ENCODE measurements at places on chromosomes 16 and 17.

DNA sequence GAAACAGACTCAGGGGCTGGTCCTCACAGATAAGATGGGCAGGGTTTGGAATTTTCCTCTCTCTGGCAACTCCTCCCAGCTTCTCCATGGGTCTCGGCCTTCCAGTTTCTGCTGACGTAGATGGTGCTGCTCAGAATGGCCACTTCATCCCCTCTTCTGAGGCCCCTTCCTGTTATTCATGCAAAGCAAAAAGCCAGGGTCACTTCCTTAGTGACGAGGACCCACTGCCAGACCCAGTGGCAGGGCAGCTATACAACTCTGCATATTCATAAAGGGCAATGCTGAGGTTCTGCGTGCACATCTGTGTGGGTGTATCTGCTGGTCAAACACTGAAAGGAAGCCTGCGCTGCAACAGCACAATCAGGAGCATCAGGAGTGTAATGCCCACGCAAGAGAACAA lies 108.8 kb downstream of the WSCD1 start:
- DNase-seq, result no peak

DNA sequence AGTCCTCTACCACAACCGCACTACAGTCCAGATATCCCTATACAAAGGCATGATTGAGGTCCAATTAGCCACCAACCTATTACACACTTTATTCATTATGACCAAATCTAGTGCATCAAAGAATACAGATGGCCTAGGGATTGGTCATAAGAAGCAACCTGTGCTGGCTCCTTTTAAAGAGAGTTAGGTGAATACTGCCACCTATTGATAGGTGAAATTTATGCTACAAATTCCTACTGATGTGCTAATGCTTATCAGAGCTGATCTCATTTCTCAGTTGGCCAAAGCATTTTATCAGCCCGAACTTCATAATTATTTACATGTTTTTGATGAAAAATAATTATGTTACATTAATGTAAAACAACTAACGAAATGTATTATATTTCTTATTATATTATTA lies 166.3 kb downstream of the ANKFN1 start:
- no peak for DNase-seq

GRCh38 chr17:43010667-43011308 lies 4.2 kb downstream of the IFI35 start:
- DNase-seq, result no peak

GRCh38 chr17:63001689-63002394 lies 35.8 kb downstream of the TANC2 start:
- no peak for DNase-seq

GRCh38 chr16:9170470-9170869 lies 79.0 kb downstream of the HAPSTR1 start:
- DNase-seq, result no peak

- DNase-seq, result no peak
These were observed 6.9 kb upstream of the BPTF start for GRCh38 chr17:67818110-67819002.

DNA sequence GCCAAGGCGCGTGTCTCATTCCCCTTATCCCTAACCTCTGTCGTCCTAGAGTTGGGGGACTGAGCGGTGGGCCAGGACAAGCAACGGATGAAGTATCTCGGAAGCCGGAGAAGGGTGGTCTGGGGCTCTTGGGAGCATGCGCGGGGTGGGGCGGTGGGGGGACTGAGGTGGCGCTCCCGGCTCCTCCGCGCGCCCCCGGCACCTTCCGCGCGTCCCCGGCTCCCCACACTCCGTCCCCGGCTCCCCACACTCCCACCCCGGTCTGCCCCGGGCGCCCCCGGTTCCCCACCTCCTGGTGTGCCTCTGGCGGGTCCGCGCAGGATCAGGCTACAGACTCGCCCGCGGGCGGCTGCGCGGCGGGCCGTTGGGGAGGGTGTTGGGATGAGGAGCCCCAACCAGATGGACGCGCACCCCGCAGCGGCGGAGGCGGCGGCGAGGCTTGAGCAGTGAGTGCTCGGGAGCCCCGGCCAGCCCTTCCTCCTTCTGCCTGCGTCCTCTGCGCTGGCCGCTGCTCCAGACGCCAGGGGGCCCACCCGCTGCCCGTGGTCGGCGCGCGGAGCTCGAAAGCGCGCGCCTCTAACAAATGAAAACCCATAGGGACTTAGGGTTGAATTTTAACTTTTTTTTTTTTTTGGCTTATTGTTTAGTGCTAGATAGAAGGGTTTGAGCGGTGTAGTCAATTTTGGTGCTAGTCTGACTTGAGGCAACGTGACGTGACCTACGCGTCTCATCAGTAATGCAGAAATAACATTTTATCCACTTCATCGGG lies 5.6 kb upstream of the CRYM start:
- no peak for DNase-seq

Measured in CD4-positive, alpha-beta T cell treated with Interleukin-10 for 1 hour (primary cell).